ENCODE measurements at places on chromosomes 2 and 18. TPM values are rescaled to one million over a fixed set of nuclear protein-coding genes. Genes with fewer than 3 reads are reported as not detected.

Gene TCF7L1
- polyA plus RNA-seq, result 22.3 TPM

Gene LONRF2
- 1.7 TPM for polyA plus RNA-seq

Gene MDH1B
- polyA plus RNA-seq, result 0.55 TPM

Gene AQP12A
- polyA plus RNA-seq, result 105 TPM

Gene SNED1
- 3.3 TPM for polyA plus RNA-seq

Gene TMEM198
- polyA plus RNA-seq, result 9.5 TPM

Measured in adipose tissue (tissue), 3 donors.